IMR-90 (cell line): ENCODE measurements at places on chromosomes 2 and 18. TPM values are rescaled to one million over a fixed set of nuclear protein-coding genes. Genes with fewer than 3 reads are reported as not detected.
A peak's percentile ranks its signal among the peaks of the same experiment; 100 is the strongest.

STPG4 gene
- 0.18 and 0.28 TPM in 2 replicates for total RNA-seq

DNA sequence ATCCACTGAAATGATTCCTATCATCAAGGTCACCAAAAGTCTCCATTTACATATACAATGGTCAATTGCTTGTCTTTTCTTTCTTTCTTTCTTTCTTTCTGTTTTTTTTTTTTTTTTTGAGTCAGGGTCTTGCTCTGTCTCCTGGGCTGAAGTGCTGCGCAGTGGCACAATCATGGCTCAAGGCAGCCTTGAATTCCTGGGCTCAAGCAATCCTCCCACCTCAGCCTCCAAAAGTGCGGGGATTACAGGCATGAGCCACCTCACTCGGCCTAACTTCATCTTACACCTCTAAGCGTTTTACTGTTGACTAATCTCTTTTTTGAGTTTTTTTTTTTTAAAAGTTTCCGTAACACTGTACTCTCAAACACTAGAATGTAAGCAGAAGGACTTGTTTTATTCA is 867 bp downstream of the SF3B6 start:
- DNase-seq, result no peak

GRCh38 chr2:226953826-226954225 is 118.0 kb downstream of the RHBDD1 start:
- no peak for DNase-seq

GRCh38 chr2:63049970-63050333 is 678 bp upstream of the OTX1 start:
- peak; percentile 8 for DNase-seq
